ENCODE measurements at places on chromosomes 5 and 9.
A peak's percentile ranks its signal among the peaks of the same experiment; 100 is the strongest.

DNA sequence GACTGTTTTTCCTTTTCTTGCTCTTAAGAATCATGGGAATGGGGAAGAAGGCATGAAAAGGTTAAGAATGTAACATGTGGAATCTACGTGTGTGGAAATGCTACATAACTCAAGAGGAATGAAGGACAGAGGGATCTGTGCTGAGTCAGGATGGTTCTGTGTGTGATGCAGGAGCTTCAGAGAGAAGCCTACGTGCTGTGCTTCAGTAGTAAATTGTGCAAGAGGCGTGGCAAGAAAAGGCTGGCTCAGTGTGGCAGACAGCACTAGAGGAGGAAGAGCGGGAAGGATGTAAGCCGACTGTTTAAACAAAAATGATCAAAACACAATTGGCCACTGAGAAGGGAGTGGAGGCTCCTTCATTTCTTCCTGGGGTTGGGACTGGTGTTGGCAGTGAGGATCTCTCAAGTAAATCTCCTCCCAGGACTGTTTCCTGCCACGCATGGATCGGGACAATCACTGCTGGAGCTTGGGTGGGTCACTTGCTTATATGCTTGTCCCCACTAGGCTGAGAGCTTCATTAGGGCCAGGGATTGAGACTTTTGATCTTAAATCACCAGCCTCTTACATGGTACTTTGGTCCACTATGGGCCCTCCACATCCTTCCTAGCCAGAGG lies 59.4 kb upstream of the BASP1 start:
- no peak for DNase-seq

DNA sequence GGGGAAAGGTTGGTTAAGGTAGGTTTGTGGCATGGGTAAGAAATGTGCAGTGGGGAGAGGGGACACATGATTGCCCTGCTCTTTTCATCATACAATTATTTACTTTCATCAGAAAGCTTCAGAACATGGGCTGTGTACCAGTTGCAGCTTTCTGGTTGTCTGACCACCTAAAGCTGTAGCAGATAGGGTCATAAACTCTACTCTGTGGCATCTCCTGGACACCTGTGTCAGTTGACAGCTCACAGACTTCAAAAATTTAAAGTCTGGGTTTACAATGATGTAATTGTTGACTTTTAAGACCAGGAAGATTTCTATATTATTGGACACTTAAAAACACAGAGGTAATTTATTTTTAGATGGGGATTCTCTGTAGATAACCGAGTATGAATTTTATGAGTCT lies 222.7 kb upstream of the PRR16 start:
- no peak for DNase-seq

- no peak for DNase-seq
These were observed 8.5 kb downstream of the EGFL7 start for GRCh38 chr9:136671254-136671614.

DNA sequence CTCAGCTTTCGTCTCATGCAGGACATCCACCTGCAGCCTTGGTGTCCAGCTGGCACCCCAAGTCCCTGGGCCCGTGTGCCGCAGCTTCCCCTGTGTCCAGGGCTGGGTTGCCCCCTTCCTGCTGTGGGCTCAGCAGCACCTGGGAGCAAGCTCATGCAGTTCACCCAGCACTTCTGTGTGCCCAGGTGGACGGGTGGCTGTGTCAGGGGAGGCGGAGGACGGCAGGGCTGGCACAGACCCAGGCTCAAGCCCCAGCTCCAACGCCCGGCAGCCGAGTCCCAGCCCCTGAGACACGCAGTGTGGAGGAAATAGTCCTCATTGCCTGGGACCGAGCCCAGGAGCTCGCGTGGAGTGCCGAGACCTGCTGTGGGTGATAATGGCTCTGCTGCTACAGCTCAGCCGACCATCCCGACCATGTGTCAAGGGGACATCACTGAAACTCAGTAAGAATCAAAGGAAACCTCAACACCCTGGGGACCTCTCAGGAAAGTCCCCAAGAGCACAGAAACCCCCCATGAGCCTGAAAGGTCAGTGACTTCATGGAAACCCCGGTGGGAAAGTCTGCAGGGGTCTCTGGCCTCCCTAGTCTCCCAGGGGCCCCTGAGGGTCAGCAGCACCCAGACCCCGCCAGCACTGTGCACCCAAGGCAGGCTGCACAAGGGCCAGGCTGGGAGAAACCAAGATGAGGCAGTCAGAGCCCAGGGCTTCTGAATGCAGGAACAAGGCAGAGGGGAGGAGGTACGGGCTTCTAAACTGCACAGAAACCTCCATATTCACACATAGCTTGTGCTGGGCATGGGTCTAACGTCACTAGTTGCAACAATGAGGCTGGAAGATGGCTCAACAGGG lies 38.8 kb downstream of the LPCAT1 start:
- no peak for DNase-seq

GRCh38 chr5:87369431-87369830 lies 43.3 kb downstream of the CCNH start:
- no peak for DNase-seq

- DNase-seq: peak; percentile 53
These were observed 44.8 kb downstream of the PARP8 start for GRCh38 chr5:50711280-50711679.

- DNase-seq: no peak
These were observed 25.5 kb upstream of the SLC25A51 start for GRCh38 chr9:37929441-37929895.

GRCh38 chr5:165874851-165875250 lies 2369.4 kb downstream of the MAT2B start:
- DNase-seq: no peak
